ENCODE measurements at places on chromosomes 13 and 19. TPM values are rescaled to one million over a fixed set of nuclear protein-coding genes. Genes with fewer than 3 reads are reported as not detected.

DNA sequence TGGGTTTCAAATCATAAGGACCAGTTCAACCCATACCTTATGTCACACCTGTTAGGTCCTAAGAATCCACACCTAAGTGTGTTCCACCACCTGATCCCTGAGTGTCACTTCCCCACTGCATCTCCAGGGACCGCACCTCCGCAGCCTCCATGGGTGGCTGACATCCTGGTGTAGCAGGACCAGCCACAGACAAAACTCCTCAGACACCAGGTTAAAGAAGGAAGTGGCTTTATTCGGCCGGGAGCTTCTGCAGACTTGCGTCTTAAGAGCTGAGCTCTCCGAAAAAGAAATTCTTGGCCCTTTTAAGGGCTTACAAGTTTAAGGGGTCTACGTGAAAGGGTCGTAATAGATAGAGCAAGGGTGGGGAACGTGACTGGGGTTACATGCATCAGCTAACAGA is 509.9 kb downstream of the MYO16 start:
- H3K27ac ChIP-seq, result no peak overlapping the region
- peaks cover 12% of the 10 kb centered on the region for H3K36me3 ChIP-seq
- no peak for DNase-seq

GRCh38 chr13:30882996-30883766 is 22.9 kb upstream of the MEDAG start:
- H3K4me1 ChIP-seq, result peaks cover 15% of the 10 kb centered on the region
- H3K27me3 ChIP-seq, result no peaks in the 10 kb centered on the region
- DNase-seq, result no peak
- H3K36me3 ChIP-seq, result no peaks in the 10 kb centered on the region

GRCh38 chr19:52990759-52991418 is 22.8 kb upstream of the ERVV-1 start:
- H3K27ac ChIP-seq, result peak overlapping the region; percentile 27
- no peak overlapping the region for H3K4me3 ChIP-seq
- peaks cover 26% of the 10 kb centered on the region for H3K36me3 ChIP-seq
- DNase-seq, result no peak

DNA sequence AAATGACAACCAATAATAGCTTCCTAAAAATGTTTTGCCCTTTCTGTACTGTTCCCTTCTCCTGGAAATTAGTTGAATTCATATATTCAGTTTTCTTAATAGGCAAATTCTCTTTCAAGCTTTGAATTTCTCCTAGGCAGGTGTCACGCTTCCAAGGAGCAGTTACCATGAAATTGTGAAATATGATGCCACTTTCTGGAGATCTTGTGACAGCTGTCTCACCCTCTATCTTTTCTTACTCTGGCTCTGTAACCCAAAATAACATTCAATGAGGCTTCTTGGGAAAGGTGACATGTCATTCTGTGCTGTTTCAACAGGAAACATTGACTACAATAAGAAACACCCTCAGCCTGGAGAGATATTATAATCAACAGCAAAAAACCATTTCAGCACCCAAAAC is 80.3 kb upstream of the MRI1 start:
- no peak for DNase-seq
- no peak overlapping the region for H3K4me3 ChIP-seq
- no peak overlapping the region for H3K27ac ChIP-seq

DNA sequence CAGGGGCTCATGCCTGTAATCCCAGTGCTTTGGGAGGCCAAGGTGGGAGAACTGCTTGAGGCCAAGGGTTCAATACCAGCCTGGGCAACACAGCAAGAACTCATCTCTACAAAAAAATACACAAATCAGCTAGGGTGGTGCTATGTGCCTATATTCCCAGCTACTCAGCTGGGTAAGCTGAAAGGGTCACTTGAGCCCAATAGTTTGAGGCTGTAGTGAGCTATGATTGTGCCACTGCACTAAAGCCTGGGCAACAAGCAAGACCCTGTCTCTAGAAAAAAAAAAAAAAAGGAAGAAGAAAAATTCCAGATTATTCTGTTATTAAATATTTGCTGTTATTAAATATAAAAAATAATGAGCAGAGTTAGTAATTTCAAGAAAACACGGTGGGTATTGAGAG is 131.1 kb downstream of the RGCC start:
- peaks cover 31% of the 10 kb centered on the region for H3K36me3 ChIP-seq
- H3K4me3 ChIP-seq, result no peak overlapping the region
- no peaks in the 10 kb centered on the region for H3K4me1 ChIP-seq
- no peak overlapping the region for H3K27ac ChIP-seq
- DNase-seq, result no peak
- H3K27me3 ChIP-seq, result no peaks in the 10 kb centered on the region

- H3K27ac ChIP-seq, result no peak overlapping the region
- no peaks in the 10 kb centered on the region for H3K27me3 ChIP-seq
- no peak overlapping the region for H3K4me3 ChIP-seq
- no peaks in the 10 kb centered on the region for H3K4me1 ChIP-seq
- DNase-seq, result no peak
- H3K36me3 ChIP-seq, result no peaks in the 10 kb centered on the region
These were observed 127.4 kb downstream of the LMO7 start for GRCh38 chr13:75763512-75763911.

DNA sequence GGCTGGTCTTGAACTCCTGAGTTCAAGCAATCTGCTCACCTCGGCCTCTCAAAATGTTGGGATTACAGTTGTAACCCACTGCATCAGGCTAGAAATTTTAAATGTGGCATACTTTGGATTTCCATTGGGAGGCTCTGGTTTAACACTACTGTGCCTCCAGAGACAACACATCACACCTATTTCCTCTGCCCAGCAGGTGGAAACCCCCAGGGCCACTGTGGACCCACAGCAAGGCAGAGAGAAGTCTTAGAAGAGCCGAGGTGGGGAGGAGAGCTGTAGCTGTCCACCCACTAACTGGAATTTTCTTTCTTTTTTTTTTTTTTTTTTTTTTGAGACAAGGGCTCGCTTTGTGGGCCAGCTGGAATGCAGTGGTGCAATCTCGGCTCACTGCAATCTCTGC is 39.4 kb downstream of the IER2 start:
- H3K27me3 ChIP-seq, result no peaks in the 10 kb centered on the region
- H3K36me3 ChIP-seq, result no peaks in the 10 kb centered on the region
- H3K4me1 ChIP-seq, result peaks cover 6% of the 10 kb centered on the region
- DNase-seq, result no peak

DNA sequence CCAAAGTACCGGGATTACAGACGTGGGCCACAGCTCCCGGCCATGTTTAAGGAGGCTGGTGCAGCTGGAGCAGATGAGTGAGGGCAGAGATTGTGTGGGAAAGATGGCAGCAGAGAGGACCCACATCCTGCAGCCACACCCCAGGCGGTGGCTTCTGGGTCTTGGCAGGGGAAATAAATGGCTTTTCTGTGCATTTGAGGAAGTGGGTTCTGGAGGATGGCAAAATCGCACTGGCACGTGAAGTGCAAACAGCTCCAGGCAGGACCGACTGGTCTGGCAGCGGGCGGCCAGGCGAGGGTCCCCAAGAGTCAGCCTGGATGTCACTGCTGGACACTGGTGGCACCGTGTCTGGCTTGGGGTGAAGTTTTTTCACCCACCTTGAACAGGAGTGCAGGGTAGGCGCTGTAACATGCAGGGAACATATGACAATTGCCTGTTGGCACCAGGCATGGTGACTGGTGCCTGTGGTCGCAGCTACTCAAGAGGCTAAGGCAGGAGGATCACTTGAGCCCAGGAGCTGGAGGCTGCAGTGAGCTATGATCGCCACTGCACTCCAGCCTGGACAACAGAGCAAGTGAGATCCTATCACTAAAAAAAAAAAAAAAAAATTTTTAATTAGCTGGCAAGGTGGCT is 8.4 kb downstream of the B3GNT3 start:
- H3K27ac ChIP-seq, result no peak overlapping the region
- DNase-seq, result no peak
- no peak overlapping the region for H3K4me3 ChIP-seq
- H3K4me1 ChIP-seq, result no peaks in the 10 kb centered on the region
- H3K36me3 ChIP-seq, result no peaks in the 10 kb centered on the region

DNA sequence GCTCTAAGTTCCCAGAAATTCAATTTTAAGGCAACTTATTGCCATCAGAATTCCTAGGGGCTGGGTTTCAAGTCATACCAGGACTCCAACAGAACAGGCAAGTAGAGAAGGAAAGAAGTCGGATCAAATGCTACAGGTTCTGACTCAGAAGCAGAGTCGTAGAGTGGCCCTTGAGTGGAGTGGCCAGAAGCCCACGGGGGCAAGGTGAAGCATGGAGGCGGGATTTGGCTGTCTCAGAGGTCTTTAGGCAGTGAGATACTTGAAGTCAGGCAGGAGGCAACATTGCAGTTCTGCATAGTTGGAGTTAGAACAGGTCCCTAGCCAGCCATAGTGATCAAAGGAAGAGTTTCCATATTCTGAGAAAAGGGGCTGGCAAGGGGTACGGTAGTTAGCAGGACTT is 111.6 kb downstream of the NHLRC3 start:
- H3K4me1 ChIP-seq, result peaks cover 7% of the 10 kb centered on the region
- no peak for DNase-seq
- H3K27me3 ChIP-seq, result peaks cover 2% of the 10 kb centered on the region
- H3K36me3 ChIP-seq, result no peaks in the 10 kb centered on the region
- no peak overlapping the region for H3K27ac ChIP-seq

GRCh38 chr13:100815476-100816046 is 141.0 kb upstream of the TMTC4 start:
- H3K4me3 ChIP-seq, result peak overlapping the region; percentile 0
- DNase-seq, result no peak
- no peaks in the 10 kb centered on the region for H3K36me3 ChIP-seq

DNA sequence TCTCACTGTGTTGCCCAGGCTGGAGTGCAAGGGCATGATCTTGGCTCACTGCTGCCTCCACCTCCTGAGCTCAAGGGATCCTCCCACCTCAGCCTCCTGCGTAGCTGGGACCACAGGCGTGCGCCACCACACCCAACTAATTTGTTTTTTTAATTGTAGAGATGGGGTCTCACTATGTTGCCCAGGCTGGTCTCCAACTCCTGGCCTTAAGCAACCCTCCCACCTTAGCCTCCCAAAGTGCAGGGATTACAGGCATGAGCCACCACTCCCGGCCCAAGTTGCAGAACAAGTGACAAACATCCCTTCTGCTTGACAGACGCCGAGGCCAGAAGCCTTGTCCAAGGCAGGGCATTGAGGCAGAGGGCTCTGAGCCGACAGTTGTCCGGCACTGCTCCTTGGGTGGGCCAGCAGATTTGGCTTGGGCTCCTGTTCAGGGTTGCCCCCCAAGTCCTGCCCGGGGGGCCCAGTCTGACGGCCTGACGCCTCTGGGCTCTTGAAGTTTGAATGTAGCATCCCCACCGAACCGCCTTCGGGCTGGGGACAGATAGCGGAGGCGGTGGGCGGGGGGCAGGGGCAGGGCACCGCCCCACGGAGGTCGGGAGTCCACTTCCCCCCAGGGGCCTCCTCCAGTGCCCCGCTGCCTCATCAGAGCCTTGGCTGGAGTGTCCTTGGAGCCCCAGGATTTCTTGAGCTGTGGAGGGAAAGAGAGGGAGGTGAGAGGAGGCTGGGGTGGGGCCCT is 5.7 kb upstream of the SPACA4 start:
- no peak for DNase-seq
- no peaks in the 10 kb centered on the region for H3K27me3 ChIP-seq
- no peaks in the 10 kb centered on the region for H3K4me1 ChIP-seq

DNA sequence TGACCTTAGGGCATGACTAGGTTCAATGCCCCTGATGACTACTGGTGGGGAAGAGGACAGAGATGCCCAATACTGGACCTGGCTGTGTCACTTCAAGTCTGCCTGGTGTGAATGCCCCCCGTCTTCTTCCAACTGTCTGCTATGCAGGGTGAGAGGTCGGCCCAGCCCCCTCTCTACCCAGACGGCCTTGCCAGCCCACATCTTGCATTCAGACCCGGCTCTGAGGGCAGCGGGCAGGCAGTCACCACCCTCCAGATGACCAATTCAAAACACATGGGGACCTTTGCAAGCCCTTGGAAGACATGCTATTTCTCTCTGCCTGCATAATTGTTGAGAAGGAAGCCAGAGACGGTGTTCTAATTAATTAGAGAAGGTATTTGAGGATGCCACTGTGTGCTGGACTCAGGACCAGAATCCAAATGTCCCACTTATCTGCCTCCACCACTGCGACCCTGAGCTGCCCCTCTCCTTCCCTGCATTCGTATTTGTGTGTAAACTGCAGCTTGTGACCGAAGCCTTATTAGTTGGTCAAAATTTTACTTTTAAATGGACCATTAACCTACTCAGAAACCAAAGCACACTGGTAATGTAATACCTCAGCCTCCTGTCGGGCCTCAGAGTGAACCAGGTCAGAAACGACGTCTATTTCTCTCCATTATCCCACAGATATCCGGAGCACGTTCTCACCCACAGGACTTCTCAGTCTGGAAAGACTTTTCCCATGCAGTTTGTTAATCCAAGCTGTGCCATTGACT is 407.0 kb downstream of the ZNF536 start:
- no peak for DNase-seq
- no peak overlapping the region for H3K27ac ChIP-seq
- no peaks in the 10 kb centered on the region for H3K4me1 ChIP-seq

DNA sequence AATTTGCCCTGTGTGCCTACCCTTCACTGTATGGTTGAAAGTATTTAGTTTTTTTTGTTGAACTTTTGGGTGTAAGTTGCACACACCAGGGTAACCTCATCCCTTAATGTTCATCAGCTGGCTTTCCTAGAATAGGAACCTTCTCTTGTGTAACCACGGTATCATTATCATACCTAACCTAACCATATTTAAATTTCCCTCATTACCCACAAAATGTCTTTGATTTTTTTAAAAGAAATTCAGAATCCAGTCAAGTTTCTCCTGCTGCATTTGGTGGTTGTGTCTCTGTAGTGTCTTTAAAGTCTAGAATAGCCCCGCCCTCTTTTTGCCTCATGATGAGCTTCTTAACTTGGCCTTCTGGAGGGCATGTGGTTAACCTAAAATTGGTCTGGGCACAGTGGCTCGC is 80.3 kb downstream of the RYR1 start:
- no peaks in the 10 kb centered on the region for H3K27me3 ChIP-seq
- DNase-seq, result no peak
- H3K27ac ChIP-seq, result no peak overlapping the region
- H3K4me3 ChIP-seq, result no peak overlapping the region

The RASGRP4 gene
- 0.43 TPM for total RNA-seq

The ZNF534 gene
- total RNA-seq, result not detected

The IRF3 gene
- 70.0 TPM for total RNA-seq

The CIC gene
- 93.4 TPM for total RNA-seq

The ELSPBP1 gene
- not detected for total RNA-seq
